ENCODE measurements at places on chromosomes 2 and 18.

GRCh38 chr2:160264308-160264707, 64.2 kb upstream of the ITGB6 start:
- no peak for ATAC-seq

DNA sequence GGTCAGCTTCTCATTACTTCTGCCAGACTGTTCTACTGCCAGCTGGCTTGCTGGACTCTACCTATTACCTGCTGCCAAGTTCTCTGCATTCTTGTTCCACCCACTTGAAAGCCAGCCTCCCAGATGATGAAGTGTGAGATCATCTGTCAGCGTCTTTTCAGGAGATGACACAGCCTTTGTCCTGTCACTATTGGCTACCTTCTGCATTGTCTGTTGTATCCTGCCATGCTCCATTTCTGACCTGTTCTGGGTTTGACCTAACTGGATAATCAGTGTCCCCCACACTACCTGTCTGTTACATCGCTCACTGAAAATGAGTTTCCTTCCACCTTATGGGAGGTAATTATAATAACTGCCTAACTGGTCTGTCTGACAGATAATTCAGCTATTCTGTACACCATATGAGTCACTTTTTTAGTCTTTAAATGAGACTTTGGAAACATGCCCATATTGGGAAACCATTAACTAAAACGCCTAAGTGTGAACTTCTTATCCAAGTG, 520.6 kb downstream of the METTL4 start:
- no peak for ATAC-seq

GRCh38 chr2:20963867-20964266, 80.0 kb downstream of the APOB start:
- ATAC-seq, result no peak

DNA sequence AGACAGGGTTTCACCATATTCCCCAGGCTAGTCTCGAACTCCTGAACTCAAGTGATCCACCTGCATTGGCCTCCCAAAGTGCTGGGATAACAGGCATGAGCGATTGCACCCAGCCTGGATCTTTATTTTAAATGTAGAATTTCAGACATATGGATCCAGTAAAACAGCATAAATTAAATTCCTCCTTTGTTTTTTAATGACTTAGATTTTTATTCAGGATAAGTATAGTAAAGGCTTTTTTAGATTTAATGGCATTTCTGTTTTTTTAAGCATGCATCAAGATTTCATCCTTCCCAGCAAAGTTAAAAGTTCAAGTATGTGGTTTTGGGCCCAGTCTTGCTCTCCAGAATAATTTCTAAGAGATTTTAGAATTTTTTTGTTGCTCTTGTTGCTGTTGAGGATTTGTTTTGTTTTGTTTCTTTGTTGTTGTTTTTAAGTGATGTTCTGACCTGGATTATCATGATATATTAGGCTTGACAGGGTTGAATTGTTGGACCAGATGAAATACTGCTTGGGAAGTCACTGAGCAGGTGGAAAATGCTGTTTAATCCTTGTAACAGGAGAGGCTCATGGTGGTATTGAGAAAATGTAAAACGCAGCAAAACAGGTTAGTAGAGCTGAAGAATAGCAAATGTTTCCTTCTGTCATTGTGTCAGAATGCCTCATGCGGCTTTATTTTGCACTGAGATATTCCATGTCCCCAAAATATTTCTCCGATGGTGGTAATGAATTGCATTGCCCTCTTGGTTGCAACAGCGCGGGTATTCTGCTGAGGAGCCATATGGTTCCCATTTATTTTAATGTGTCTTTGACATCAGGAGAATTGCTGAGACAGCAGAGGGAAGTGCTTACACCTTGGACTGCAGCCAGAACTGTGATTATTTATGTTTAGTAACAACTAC, 147.9 kb downstream of the GALNT3 start:
- no peak for ATAC-seq

GRCh38 chr2:53353135-53354114, 414.2 kb upstream of the CHAC2 start:
- ATAC-seq, result no peak

- ATAC-seq, result no peak
Observed at GRCh38 chr2:47031909-47032668, 116.5 kb upstream of the MCFD2 start.

GRCh38 chr2:238117199-238118154, 17.3 kb downstream of the ESPNL start:
- no peak for ATAC-seq

GRCh38 chr18:23257686-23258565, 122.6 kb downstream of the CABLES1 start:
- ATAC-seq, result peak; percentile 41

GRCh38 chr2:6977113-6977741, 60.0 kb downstream of the RNF144A start:
- ATAC-seq, result no peak

DNA sequence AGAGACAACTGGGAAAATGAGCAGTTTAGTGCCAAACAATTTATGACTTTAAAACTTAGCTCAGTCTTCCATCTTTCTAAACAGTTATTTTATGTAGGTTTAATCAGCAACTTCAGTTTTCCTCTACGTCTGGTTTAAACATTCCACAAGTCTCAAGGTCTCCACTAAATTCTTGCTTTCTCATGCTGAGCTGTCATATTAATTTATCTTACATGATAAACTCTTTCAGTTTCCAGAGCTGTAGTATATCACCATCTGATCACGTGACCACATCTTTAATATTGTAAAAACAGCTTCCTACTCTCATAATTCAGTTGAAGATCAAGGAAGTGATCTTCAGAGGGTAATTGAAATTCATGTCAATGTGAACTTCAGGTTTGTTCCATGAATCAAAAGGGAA, 158.6 kb downstream of the ZNF804A start:
- ATAC-seq, result no peak

GRCh38 chr2:224405841-224406370, 4.0 kb upstream of the FAM124B start:
- ATAC-seq, result no peak

DNA sequence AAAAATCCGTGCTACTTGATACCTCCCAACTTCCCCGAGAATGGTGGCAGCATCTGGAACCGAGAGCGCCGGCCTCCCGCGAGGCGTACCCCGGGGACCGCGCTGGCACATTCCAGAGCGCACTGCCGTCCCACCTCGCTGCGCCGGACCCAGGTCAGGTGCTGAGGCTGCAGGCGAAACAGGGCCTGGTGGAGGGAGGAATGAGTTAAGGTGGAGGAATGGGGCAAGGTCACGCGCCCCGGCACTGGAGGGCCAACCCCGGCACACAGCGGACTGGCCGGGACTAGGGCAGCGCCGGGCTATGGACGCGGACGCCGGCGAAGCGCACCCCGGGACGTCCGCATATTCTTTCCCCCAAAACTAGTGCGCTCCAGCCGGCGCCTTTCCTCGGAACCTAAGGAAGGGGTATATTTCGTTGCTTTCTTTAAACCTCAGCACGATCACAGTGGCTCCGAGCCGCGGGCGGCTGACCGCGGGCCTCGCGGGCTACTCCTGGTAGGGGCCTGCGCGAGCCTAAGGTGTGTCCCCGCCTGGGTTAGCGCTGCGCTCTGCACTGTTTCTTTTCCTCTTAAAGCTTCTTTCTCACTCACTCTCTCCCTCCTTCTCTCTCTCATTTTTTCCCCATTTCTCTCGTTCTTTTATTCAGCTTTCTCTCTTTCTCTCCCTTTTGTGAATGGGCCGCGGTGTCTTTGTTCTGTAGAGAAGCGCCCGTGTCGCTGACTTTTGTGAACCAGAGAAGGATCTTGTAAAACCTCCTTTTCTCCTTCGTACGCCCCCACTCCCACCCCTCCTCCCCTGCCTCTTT, 2.1 kb upstream of the OTX1 start:
- no peak for ATAC-seq

DNA sequence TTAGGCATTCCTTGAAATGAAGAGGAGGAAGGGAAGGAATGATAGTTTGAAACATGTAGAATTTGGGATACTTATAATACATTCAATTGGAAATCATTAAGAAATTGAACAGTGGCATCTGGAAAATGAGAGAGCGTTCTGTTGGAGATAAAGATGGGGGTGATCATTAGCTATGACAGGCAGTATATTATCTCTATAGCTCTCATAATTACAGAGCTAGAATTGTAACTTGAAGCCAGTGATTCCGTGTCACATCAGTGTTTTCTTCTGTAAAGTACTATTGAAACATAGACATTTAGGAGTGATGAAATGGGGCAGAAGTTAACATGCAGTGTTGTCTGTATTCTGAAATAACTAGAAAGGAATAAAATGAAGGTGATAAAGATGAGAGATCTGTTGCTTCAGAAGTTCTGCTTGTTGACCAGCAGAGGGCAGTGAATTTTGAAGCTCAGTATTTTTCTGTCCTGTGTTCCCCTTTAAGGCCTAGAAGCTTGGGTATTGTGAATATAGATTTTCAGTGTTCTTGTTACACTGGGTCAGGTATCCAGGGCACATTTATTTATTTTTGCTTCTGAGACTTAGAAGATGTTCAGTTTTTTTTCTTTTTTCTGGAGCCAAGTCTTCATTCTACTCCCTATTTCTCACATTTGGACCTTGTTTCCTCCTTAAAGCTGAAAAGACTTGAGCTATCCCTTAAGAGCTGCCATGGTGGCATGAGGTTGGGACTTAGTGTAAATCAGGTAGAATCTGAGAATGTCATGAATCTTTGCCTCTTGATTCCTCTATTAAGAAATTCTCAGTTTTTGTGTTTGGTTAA, 157.4 kb downstream of the TAF4B start:
- ATAC-seq, result no peak

- ATAC-seq, result peak; percentile 71
Observed at GRCh38 chr2:12177455-12178288, 431.2 kb downstream of the LPIN1 start.
